NCI-H69 (cell line): ENCODE measurements at places on chromosomes 4 and X.
A peak's percentile ranks its signal among the peaks of the same experiment; 100 is the strongest.

DNA sequence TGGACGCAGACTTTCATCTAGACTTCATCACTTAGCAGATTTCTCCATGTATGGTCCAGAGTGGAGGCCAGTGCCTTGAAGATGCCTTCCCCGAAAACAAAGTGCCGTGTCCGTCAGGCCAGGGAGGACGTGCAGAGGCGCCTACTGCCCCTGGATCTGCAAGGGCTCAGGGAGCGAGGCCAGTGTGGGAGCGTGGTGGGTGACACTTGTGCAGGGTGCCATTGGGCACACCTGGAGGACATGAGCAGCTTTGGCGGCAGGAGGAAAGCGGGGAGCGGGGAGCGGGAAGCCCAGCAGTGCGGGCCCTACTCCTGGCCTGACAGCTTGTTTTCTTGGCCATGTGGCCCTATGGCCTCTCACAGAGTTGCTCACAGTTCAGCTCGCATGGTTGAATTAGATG, 25.8 kb downstream of the WFS1 start:
- DNase-seq: no peak

DNA sequence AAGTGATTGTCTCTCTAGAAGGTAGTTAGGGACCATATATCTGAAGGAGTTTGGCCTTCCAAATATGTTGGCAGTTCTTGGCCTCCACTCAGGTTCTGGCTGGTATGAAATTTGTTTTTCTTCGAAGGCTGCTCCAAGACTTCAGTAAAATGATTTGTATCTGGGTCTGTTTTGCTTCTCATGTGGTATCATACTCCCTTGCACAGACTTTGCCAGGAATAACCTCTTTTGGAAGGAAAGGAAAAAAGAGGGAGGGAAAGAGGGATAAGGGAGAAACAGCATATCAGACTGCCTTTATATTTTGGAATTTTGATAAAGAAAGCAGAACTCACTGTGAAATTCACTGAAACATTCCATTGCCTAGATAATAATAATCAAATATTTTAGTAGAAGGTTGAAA, 242.1 kb upstream of the HHIP start:
- DNase-seq: no peak

DNA sequence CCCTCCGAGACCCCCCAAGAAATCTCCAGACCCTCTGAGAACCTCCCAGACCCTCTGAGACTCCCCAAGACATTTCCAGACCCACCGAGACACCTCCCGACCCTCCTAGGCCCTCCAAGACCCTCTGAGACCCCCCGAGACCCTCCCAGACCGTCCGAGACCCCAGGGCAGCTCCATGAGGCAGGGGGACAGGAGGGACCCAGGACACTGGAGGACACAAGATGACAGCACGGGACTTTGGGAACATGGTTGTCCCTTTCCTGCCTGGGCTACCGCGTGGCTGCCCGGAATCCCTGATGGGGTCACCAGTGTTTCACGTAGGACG, 10.3 kb downstream of the CTBP1 start:
- no peak for DNase-seq

GRCh38 chrX:42933187-42933586, 155.2 kb upstream of the PPP1R2C start:
- DNase-seq: no peak

GRCh38 chr4:165609653-165610052, 230.8 kb downstream of the CPE start:
- no peak for DNase-seq

DNA sequence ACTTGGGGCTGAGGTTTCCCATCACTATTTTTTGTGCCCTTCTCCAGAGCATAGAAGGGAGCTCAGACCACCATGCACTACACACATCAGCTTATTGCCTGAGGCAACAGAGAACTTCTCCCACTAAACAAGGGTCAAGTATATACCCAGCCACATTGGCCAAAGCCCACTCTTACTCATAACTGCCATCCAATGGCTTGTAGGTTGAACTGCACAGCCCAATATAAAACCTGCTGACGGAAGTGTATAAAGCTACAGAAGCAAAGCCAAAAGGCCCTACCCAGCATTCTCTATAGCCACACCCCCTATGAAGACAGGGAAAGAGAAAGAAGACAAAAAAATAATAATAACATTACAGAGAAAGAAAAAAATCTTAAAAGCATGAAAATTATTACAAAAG, 139.7 kb downstream of the LRBA start:
- no peak for DNase-seq

DNA sequence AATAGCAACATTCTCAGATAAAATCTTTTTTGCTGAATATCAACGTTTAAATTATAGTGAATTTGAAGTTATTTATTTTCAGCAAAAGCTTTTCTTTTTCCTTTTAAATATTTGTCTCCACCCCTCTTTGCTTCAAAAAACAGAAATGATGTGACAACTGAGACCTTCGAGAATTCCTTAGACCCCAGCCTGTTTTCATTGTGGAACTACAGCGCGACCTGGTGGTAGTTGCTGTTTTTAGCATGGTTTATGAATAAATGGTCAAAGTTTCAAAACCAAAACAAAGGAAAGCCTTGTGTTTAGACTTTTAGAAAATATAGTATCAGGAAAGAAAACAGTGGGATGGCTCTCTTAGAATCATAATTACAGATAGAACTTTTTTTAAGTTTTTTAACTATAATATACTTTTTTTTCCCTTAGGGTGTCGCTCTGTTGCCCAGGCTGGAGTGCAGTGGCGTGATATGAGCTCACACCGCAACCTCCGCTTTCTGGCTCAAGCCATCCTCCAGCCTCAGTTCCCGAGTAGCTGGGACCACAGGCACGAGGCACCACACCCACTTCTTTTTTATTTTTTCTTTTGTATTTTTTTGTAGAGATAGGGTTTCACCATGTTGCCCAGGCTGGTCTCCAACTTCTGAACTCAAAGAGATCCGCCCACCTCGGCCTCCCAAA, 26.8 kb upstream of the TMEM184C start:
- DNase-seq: peak; percentile 43

DNA sequence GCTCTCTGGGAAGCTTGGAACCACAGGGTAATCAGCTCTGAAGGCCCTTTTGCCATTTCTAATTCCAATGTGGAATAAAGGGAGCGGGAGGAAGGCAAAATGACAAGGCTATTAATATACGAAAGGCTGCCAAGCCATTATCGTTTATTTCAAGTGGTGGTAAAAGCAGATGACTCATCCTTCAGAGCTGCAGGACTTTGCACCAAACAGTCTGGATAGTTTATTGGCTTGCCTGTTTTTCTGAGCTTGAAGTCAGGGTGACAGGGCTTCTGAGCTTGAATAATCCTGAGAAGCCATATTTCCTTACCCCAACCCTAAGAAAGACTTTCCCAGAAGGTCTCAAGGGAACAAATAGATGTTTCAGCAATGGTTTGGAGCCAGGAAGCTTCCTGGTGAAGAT, 7.7 kb upstream of the GABRE start:
- DNase-seq: no peak
